ENCODE measurements at places on chromosomes 6 and 20. TPM values are rescaled to one million over a fixed set of nuclear protein-coding genes. Genes with fewer than 3 reads are reported as not detected.

Gene SLC22A2
- 0.19 TPM for total RNA-seq

DNA sequence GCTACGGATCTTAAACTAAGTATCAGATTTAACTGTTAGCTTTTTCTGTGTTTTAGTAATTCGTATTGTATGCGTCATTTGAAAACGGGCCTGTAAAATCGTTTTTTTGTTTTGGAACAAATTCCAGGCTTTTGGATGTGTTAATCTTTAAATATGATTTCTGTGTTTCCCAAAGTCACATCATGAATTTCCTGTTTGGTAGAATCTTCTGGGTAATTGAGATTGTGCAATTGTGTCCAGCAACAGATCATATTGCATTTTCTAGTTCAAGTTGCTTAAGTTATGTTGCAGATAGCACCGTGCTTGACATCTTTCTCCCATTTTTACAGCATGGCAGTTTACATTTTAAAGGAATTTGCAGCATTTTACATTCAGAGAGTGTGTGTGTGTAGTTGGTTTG is 1.9 kb downstream of the MAPK14 start:
- H3K27me3 ChIP-seq = no peaks in the 10 kb centered on the region
- peak overlapping the region; percentile 80 for H3K27ac ChIP-seq
- peaks cover 40% of the 10 kb centered on the region for H3K4me1 ChIP-seq

Gene PRSS16
- 16.5 TPM for total RNA-seq

DNA sequence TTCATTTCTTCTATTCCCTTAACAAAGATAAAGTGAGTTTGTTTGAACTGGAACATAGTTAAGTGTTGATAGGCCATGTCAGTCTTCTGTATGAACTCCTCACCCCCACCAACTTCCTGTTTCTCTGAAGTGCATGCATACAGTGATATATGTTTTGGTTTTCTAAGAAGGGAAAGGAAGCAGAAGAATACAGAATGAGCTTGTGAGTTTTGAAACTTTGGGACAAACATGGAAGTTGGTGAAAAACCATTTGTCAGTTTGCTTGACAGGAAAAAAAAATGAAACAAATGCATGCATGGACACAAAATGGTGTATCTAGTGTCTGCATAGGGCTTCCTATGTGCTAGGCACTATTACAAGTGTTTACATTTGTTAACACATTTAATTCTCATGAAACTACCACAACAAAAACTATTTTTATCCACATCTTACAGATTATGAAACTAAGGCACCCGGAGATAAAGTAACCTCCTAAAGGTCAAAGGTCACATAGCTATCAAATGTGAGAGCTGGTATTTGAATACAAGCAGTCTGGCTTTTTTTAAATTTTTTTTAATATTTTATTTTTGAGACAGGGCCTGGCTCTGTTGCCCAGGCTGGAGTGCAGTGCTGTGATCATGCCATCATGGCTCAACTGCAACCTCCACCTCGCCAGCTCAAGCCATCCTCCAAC is 105.9 kb downstream of the ADGRB3 start:
- no peaks in the 10 kb centered on the region for H3K36me3 ChIP-seq
- no peak overlapping the region for H3K27ac ChIP-seq
- no peak for DNase-seq
- H3K4me1 ChIP-seq = no peaks in the 10 kb centered on the region

Gene CRISP3
- not detected for total RNA-seq

DNA sequence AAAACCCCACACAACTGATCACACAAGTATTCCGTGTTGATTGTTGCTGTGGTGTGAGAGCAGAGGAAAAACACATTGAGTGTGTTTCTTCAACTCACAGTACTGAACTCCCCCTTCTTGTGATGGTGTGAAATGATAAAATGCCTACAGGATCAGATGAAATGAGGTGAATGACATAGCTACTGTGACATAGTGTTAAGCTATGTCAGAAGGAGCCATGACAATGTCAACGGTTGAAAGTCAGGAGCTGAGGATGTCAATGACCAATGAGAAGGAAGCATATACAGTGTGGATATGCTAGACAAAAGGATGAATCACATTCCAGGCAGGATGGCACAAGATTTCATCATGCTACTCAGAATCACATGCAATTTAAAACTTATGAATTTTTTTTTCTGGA is 38.8 kb downstream of the WASF1 start:
- no peak overlapping the region for H3K27ac ChIP-seq
- H3K27me3 ChIP-seq = no peaks in the 10 kb centered on the region
- no peak overlapping the region for H3K4me3 ChIP-seq
- H3K4me1 ChIP-seq = no peaks in the 10 kb centered on the region
- no peaks in the 10 kb centered on the region for H3K36me3 ChIP-seq

Gene LRRN4
- 17.9 TPM for total RNA-seq

GRCh38 chr20:19929481-19930145 is 87.5 kb upstream of the NAA20 start:
- no peaks in the 10 kb centered on the region for H3K27me3 ChIP-seq
- no peak overlapping the region for H3K27ac ChIP-seq
- H3K4me1 ChIP-seq = peaks cover 12% of the 10 kb centered on the region
- DNase-seq = no peak

Gene ULBP2
- 4.9 TPM for total RNA-seq

Gene GDAP1L1
- total RNA-seq = 4.2 TPM

Gene SYNDIG1
- not detected for total RNA-seq

Gene HSPA1L
- total RNA-seq = 0.86 TPM

GRCh38 chr20:34636648-34637047 is 40.2 kb downstream of the PIGU start:
- H3K36me3 ChIP-seq = peaks cover 2% of the 10 kb centered on the region
- H3K4me1 ChIP-seq = peaks cover 24% of the 10 kb centered on the region
- H3K27ac ChIP-seq = no peak overlapping the region
- DNase-seq = no peak
- no peaks in the 10 kb centered on the region for H3K27me3 ChIP-seq

DNA sequence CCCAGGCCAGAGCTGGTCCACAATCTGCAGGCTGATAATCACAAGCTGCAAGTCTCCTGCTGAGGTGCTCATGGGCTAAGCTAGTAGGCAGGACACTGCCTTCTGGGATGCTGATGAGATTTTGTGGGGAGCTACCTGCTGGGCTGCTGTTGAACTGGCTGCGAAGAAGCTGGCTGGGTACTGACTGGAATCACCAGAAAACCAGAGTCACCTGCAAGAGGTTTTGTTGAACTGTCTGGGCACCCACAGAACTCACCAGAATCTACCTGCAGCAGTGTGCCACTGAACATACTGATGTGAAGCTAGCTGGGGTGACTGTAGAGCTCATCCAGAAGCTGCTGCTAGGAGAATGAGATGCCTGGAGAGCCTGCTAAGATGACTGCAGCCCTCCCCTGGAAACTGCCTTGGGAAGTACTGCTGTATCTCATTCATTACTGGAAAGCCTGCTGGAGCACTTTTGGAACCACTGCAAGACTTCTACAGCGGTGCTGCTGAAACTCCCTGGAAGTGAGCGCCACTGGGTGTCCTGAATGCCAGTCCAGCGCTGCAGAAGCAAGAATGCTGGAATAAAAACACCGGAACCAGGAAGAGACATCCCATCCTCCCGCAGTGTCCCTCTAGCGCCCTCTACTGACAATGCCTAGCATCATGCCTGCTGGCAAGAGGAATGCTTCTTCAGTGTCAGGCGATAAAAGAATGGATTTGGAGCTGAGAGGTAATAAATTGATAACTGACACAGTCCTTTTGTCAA is 64.9 kb upstream of the ARHGAP18 start:
- DNase-seq = peak; percentile 77
- peaks cover 9% of the 10 kb centered on the region for H3K4me1 ChIP-seq
- no peaks in the 10 kb centered on the region for H3K36me3 ChIP-seq
- no peak overlapping the region for H3K27ac ChIP-seq
- no peak overlapping the region for H3K4me3 ChIP-seq

- DNase-seq = no peak
- no peak overlapping the region for H3K4me3 ChIP-seq
- no peaks in the 10 kb centered on the region for H3K27me3 ChIP-seq
- H3K27ac ChIP-seq = no peak overlapping the region
- peaks cover 7% of the 10 kb centered on the region for H3K4me1 ChIP-seq
Observed at GRCh38 chr6:28719275-28719940, 193.7 kb downstream of the GPX5 start.

Gene PAX1
- not detected for total RNA-seq

- H3K36me3 ChIP-seq = no peaks in the 10 kb centered on the region
- no peaks in the 10 kb centered on the region for H3K4me1 ChIP-seq
- no peaks in the 10 kb centered on the region for H3K27me3 ChIP-seq
- H3K27ac ChIP-seq = no peak overlapping the region
- no peak for DNase-seq
- no peak overlapping the region for H3K4me3 ChIP-seq
Observed at GRCh38 chr6:111437573-111437972, 45.4 kb downstream of the REV3L start.

DNA sequence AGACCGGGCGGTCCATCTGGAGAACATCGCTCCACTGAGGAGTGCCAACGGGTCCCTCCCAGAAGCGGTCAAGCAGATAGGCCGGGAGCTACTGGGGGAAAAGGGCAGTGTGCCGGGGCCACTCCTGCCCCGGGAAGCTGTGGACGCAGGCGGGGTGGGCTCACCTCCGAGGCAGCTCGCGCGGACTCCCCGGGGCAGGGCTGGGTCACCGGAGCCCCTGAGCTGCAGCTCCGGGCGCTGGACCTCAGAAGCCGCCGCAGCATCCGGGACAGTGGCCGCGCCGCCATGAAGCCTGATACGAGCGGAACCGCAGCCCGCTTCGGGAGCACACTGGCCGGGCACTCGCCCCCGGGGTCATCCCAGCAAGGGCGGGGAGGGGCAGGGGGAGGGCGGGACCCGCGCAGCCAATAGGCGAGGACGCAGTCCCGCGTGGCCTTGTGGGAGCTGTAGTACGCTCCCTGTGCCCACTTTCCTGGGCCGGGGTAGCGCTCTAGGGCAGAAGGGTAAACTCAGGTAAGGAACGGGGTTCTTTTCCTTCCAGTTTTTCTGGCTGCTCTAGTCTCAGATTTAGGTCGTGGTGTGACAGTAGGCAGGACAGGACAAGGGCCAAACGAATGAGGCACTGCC is at the start of gene MOCS1:
Gene MOCS1, minus strand, starts transcription at position 332 of the 627 bp plus-strand sequence. Its CDS starts 45 bp downstream, at position 287.
- H3K36me3 ChIP-seq = peaks cover 3% of the 10 kb centered on the region
- H3K27ac ChIP-seq = peak within 1 kb of the TSS; percentile 63
- H3K4me1 ChIP-seq = peaks cover 10% of the 10 kb centered on the region
- H3K4me3 ChIP-seq = peak within 1 kb of the TSS; percentile 55
- no peaks in the 10 kb centered on the region for H3K27me3 ChIP-seq

DNA sequence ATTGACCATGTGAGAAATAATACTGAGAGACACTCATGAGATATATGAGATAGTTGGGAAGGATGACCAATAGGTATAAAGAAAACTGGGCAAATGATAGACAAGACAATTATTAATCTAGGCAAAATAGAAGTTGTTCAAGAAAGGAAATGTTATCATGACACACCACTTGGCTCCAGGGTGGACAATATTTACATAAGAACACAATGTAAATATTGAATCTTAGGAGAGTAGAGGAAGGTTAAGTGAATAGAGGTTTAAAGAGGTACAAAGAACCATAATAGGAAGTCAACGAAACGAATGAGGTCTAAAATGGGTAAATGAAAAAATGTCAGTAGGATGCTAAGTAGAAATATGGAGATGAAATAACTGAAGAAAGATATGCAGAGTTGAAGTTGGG is 126.5 kb downstream of the MBOAT1 start:
- H3K4me1 ChIP-seq = no peaks in the 10 kb centered on the region
- no peaks in the 10 kb centered on the region for H3K27me3 ChIP-seq
- H3K27ac ChIP-seq = no peak overlapping the region
- DNase-seq = no peak

Gene CCN6
- total RNA-seq = not detected

GRCh38 chr20:57813509-57814269 is 103.9 kb upstream of the PMEPA1 start:
- peaks cover 16% of the 10 kb centered on the region for H3K4me1 ChIP-seq
- no peak overlapping the region for H3K4me3 ChIP-seq
- H3K27me3 ChIP-seq = no peaks in the 10 kb centered on the region
- no peaks in the 10 kb centered on the region for H3K36me3 ChIP-seq
- DNase-seq = no peak

- H3K4me1 ChIP-seq = no peaks in the 10 kb centered on the region
- H3K36me3 ChIP-seq = no peaks in the 10 kb centered on the region
- H3K27me3 ChIP-seq = no peaks in the 10 kb centered on the region
- no peak overlapping the region for H3K4me3 ChIP-seq
Observed at GRCh38 chr6:68658338-68658737, 23.3 kb downstream of the ADGRB3 start.

DNA sequence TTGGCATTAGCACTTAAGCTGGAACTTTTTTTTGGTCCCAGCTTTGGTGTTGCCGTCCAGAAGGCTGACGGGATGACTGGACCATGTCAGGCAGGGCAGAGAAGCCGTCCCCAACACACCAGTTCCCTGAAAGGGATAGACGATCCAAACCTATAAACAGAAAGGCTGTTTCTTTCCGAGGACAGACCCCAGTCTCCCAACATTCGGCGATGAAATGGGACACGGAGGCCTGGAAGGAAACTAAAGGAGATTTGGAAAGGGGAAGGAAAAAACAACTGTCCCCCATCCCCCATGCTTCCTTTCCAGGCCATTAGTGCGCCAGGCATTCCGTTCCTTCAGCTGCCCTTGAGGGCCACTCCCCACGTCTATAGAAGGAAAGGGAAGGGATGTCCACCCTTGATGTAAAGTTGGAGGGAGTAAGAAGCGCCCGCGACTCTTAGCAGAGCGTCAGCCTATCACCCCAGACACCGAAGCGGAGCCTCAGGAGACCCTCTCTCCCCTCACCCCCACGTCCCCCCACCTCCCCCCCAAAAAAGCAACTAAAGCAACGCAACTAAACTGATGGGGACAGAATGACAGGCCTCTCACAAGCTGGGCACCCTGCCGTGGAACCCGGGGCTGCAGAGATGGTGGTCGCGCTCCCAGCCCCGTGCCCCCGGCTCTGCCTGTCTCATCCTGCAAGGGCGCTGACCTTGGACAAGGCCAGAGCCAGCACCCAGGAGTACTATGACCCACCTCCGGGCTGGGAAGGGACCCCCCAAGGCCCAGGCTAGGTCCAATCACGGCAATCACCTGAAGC is 638 bp downstream of the BLCAP start:
- no peaks in the 10 kb centered on the region for H3K27me3 ChIP-seq
- H3K36me3 ChIP-seq = no peaks in the 10 kb centered on the region
- DNase-seq = no peak
- H3K4me1 ChIP-seq = peaks cover 36% of the 10 kb centered on the region
- H3K4me3 ChIP-seq = peak overlapping the region; percentile 92
- H3K27ac ChIP-seq = peak overlapping the region; percentile 98

Gene MTFR2
- 18.5 TPM for total RNA-seq

GRCh38 chr6:16130932-16131387 is 2.1 kb downstream of the MYLIP start:
- peak overlapping the region; percentile 99 for H3K4me3 ChIP-seq
- no peaks in the 10 kb centered on the region for H3K27me3 ChIP-seq
- H3K27ac ChIP-seq = peak overlapping the region; percentile 80
- peaks cover 26% of the 10 kb centered on the region for H3K4me1 ChIP-seq
- no peaks in the 10 kb centered on the region for H3K36me3 ChIP-seq

DNA sequence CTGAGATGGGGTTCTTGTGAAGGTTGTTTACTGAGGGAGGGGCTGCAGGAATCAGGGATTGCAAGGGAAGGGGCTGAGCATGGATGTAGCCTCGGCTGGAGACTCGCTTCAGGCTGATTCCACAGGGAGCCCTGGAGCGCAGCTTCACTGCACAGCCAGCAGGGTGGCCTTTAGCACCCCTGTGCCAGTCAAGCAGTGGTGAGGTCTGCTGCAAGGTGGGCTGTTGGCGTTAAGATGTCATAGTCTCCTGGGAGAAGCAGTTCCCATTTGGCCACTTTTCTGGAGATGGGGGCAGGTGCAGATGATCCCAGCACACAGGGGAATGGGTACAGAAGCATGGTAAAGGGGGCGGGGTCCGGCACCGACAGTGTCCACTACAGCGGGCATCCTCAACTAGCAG is 126.3 kb downstream of the TOX2 start:
- no peak for DNase-seq
- H3K4me1 ChIP-seq = no peaks in the 10 kb centered on the region
- no peaks in the 10 kb centered on the region for H3K36me3 ChIP-seq
- peaks cover 5% of the 10 kb centered on the region for H3K27me3 ChIP-seq
- no peak overlapping the region for H3K27ac ChIP-seq

All from Caco-2 (cell line).